ENCODE measurements at places on chromosomes 6 and 20.

- DNase-seq = no peak
Observed at GRCh38 chr20:59032713-59033059, 551 bp upstream of the ATP5F1E start.

GRCh38 chr6:167757249-167757648, 69.5 kb upstream of the AFDN start:
- no peak for DNase-seq

GRCh38 chr6:85168146-85168545, 281.7 kb upstream of the NT5E start:
- DNase-seq = no peak

DNA sequence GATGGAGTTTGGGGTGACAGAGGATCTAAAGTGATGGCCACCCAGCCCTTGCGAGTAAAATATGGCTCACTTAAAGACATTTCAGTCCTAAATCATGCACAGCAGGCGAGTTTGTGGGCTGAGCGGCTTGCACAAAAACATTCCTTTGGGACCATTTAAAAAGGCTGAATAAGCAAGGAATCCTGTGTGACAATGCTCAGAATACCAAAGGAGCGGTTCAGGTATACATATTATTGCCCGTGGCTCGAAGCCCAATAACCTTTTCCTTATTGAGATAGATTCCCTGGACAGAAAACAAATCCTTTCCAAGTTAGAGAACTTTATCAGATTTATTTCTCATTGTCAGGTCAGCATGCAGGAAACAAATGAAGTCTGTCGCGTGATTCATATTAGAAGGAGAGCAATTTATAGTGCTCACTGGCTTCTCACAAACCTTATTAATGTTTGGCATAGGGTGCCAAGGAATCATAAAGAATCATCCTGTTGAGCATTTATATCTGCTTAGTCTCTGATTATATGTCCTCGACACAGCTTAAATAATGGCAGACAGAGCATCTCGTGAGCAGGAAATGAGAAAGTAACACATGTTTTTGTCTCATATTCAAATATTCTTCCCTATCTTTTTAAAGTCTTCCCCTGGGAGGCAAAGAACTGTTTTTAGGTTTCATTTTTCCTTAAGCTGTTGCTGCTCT, 121.3 kb downstream of the TRMT11 start:
- DNase-seq = no peak

DNA sequence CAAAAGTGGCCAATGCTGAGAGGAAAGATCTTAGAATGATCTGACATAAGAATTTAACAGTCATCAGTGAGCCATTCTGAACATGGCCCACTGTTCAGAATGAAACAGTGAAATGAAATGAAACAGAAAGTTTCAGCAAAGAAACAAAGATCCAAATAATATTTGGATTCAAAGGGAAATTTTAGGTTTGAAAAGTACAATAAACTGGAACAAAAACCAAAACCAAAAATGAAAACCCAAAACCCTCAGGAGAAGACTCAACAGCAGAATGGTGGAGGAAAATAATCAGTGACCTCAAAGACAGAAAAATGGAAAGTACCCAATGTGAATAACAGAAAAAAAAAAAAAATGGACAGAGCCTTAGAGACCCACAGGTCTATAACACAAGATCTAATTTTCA, 66.1 kb upstream of the EMILIN3 start:
- DNase-seq = no peak

DNA sequence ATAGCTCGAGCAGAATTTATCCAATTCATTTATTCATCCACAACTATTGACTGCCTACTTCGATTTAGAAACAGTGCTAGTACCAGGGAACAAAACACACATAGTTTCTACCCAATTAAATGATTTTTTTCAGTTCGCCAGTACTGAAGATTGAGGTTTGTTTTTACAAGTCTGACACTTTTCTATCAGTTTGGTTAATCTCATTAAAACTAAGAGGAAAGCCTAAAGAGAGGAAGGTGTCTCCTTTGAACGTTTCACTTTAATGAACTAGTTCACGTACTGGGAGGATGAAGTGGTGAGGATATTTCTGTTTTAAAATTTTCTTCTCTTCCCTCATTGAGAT, 570 bp upstream of the ANKS1A start:
- no peak for DNase-seq
